ENCODE measurements at places on chromosomes 12 and 14.

DNA sequence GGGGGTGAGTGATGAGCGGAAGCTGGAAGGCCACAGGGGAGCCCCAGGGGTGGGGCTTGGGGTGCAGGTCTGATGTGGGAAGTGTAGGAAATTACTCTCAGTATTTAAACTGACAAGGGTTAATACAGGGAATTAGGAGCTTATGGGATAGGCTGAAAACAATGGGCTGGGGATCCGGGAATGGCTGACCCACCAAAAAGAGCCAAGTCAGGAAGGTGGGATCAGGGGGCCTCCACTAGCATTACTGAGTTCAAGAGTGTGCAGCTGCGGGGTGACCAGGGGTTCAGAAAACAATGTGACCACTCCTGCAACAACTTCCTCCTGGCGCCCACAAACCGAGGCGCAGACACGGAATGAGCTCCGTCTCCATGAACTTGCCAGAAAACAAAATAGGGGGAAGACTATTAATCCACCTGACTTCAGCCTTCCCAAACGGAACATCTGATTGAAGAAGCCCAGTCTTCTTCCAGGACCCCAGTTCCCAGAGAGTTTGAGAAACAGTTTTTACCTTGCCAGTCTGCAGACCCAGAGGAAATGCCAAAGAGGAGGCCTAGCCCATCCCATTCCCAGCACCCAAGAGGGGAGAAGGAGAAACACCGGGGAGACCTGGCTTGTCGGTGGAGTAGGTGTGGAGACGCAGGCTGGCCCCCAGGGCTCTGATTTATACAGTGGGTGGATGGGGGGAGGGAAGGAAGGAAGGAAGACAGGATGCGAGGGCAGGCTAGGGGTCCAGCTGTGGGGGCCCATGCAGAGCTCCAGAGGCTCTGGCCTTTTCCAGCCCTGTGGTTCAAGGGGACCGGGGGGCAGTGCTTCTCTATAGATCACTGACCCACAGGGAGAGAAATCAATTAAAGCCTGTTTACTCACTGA lies 16.5 kb upstream of the YY1 start:
- no peak for DNase-seq

DNA sequence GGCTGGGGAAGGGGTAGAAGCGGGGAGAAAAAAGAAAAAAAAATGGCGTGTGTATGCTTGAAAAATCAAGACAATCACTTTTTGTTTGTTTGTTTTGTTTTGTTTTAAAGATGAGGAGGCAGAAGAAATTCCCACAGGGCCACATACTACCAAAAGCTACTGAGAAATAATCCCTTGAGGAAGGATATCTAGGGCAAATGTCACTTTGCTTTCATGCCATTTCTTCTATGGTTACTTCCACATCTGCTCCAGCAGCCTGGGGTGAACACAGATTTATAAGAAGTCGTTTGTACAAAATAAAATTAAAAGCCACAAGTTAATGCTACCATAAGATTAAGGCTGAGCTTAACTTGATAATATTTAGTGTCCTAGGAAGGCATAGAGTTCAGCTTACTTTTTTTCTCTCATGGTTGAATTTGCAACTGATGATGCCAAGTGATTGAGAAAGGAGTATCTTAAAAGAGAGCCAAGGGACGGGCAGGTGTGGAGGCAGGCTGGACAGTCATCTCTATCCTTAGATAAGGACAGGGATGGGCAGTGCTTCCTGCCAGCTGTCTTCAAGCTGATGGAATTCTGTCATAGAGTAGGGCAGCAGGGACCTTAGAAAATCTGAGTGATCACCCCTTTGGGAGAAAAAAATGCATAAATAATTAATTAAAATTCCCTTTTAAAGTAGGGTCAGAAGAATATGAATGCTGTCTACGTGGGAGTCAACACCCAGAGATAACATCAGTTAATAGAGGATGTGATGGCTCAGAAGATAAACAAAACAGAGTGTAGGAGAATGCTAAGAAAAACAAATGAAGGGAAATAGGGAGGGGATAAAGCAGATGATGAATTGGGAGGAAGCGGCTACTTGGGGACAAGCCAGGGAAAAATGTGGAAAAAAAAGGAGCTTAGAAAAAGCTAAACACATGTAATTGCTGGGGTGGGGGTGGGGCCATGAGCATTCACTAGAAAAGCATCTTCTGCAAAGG lies 57.1 kb downstream of the DYRK2 start:
- DNase-seq: no peak

- DNase-seq: no peak
Observed at GRCh38 chr14:75452900-75453816, 25.3 kb downstream of the JDP2 start.

DNA sequence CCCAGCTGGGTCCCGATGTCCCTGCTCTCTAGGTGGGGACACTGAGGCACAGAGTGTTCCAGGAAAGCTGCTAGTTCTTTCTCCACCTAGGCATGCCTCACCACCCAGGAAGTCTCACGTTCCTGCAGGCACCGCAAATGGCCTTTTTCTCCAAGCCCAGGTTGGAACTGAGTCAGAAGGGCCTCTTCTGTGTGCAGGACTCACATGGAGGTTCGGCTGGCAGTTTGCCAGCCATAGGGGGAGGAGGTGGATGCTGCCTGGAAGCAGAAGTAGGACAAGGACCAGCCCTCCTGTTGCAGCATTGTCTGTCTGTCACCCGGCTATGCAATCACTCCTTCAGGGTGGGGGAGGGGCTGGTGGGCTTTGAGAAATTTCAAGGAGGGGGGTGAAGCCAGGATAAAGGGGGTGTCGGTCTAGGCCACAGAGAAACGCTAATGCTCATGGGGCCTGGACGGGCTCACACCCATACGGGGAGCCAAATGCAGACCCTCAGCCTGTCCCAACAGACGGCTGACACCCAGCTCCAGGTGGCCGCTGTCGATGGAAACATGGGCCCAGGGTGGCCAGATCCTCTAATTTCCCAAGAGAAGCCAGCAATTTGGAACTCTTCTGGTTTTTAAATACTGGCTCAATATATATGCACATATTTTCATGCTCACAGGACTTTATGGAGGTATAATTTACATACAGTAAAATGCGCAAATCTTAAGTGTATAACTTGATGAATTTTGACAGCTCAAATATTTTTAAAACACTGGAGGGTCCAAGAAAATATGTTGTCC lies 120.5 kb downstream of the PHETA1 start:
- DNase-seq: no peak

- DNase-seq: no peak
Observed at GRCh38 chr12:114682785-114683708, 928 bp downstream of the TBX3 start.

Data from GM13977 (cell line).